ENCODE measurements at places on chromosomes 6 and 20.

- DNase-seq = no peak
Measured at GRCh38 chr6:39118921-39119320, 3.9 kb upstream of the SAYSD1 start.

GRCh38 chr6:13307508-13307995 is 20.8 kb downstream of the TBC1D7 start:
- no peak for DNase-seq

DNA sequence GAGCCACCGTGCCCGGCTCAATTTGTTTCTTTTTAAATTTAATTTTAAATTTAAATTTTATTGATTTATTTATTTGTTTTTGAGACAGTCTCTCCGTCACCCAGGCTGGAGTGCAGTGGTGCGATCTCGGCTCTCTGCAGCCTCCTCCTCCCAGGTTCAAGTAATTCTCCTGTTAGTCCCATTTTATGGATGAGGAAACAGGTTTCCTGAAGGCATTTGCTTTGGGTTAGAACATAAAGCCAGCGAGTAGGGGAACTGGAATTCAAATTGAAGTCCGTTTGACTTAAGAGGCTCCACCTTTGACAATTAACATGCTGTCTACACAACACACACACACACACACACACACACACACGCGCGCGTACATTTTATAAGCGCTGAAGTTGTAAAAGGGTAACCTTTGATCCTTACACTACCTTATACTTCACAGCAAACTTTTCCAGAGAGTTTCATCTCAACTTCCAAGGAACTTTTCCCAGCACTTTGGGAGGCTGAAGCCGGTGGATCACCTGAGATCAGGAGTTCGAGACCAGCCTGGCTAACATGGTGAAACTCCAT is 232.0 kb downstream of the BCAS1 start:
- DNase-seq = no peak

DNA sequence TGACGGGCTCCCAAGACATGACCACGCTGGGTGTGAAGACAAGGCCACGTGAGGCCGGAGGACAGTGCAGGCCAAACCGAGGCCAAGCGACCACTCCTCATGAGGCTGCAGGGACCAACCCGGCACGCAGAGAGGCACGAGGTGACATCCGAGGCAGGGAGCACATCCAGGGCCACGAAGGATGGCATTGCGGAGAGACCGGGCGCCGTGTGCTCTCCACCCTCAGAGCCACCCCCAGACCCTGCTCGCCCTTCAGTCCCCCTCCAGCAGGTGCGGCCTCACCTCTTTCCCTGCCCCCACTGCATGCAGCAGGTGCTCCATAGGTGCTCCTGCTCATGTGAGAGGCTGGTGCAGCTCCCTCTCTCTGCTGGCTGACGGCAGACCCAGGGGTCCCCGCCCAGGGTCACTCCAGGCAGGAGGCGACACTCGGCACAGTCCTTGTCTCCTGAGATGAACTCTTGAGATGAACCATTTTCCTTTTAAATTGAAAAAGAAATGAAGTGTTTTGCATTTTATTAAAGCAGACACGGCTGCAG is 33.8 kb upstream of the CHRNA4 start:
- no peak for DNase-seq

DNA sequence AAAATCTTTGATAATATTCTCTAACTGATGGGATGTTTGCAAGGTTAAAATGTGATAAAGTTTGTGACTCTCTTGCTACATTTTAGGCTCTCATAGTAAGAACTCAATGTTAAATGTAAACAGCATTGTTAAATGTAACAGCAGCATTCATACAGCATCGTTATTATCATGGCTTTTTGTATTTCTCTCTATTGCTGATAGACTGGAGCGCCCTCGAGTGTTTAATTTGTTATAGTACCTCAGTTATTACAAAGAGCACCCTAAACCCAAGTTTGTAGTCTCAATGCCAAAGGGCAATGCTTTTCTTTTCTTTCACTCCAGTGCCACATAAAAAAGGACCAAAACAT is 14.9 kb upstream of the TTPAL start:
- no peak for DNase-seq

GRCh38 chr6:73299151-73299971 is 36.4 kb upstream of the KHDC1 start:
- no peak for DNase-seq

DNA sequence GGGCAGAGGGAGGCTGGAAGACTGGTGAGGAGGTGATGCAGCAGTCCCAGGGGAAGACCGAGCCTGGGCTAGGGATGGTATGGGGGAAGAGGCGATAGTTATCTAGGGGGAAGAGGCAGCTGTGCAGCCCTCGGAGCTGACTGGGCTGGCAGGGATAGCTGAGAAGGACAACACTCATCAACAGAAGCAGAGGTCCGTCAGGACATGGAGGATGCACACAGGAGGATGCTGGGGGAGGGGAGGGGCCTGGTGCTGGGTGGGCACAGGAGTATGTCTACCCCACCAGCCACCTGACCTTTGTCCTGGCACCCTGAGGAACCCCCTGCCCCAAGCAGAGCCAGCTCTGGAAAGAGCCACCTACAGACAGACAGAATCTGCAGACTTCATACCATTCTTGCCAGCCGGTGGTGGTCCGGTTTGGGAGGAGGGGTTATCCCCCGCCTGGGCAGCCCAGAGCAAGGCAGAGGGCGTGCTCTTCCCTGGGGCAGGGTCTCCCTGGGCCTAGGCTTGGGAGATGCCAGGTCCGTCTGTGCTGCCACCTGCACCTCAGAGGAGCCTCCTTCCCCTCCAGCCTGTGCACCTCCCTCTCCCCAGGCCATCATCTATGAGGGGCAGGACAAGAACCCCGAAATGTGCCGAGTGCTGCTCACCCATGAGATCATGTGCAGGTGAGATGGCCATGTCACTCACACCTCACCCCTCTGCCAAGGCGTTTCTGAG is 14.9 kb downstream of the EBF4 start:
- DNase-seq = no peak

DNA sequence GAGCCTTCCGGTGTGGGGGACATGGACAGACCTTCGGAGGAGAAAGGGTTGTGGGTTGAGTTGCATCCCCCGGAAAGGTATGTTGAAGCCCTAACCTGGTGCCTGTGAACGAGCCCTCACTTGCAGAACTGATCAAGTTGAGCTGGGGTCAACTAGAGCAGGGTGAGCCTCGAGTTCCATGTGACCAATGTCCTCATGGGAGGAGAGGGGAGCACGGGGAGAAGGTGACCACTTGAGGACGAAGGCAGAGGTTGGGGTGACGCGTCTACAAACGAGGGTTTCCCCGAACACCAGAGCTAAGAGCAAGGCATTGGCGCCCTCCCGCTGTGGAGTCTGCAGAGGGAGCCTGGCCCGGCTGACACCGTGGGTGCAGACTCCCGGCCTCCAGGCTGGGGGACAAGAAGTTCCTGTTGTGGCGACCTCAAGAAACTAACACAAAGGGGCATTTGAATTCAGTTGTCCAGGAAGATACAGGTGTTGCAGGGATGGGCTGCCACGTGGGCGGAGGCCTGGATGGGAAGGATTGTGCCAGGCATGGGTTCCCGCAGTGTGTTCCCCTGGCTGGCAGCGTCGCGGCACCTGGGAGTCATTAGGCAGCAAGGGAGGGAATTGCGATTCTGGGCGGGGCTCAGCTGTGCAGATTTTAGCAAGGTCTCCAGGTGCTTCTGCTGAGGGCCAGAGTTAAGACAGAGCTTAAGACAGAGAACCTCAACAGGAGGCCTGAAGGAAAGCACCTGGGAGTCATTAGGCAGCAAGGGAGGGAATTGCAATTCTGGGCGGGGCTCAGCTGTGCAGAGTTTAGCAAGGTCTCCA is 20.4 kb upstream of the UNC93A start:
- no peak for DNase-seq

- DNase-seq = no peak
Measured at GRCh38 chr6:99745651-99746050, 139.0 kb downstream of the PRDM13 start.

- DNase-seq = no peak
Measured at GRCh38 chr6:73566954-73567591, 46.2 kb upstream of the EEF1A1 start.

DNA sequence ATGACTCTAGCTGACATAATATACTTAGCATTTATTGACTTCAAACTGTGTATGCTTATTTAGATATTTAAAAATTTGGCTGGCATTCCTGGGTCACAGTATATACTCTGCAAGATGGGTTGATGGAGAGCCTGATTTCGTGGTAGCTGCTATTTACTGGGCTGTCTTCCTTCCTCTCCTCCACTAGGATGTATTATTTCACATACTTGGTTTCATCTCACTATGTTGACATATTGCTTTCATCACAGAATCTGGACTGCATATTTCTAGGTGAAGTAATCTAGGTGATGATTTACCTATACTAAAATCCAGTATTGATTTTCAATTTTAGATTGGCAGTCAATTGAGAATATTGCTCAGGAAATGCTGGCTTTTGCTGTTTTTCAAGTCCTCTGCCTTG is 15.7 kb downstream of the AFDN start:
- DNase-seq = no peak

GRCh38 chr6:101528801-101529200 is 135.3 kb downstream of the GRIK2 start:
- no peak for DNase-seq

DNA sequence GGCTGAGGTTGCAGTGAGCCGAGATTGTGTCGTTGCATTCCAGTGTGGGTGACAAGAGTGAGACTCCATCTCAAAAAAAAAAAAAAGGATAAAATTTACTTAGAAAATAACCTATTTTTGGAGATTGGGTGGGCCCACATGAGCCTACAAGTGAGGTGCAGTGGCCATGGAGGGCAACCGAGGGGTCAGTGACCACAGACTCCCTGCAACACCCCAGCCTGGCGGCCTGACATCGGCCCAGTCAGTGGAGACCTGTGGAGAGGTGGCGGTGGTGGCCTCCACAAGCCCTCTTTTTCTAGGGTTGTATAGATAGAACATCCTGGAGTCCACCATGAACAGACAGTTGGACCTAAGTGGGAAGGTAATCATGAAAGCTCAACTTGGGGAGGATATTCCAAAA is 52.7 kb downstream of the BTBD9 start:
- no peak for DNase-seq

DNA sequence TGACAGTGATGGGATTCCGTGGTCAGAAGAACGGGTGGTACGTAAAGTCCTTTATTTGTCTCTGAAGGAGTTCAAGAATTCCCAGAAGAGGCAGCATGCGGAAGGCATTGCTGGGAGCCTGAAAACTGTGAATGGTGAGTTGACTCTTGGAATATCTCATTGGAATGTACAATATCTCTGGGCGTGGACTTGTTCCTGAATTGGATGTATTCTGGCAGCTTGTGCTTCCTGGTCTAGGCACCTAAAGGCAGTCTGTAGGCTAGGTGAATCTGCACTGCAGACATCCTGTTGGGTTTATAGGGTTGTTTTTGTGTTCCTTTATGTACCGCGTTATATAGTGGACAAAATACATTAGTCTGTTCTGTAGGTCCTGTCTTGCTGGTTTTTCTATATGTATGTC is 128.2 kb downstream of the JARID2 start:
- DNase-seq = no peak

DNA sequence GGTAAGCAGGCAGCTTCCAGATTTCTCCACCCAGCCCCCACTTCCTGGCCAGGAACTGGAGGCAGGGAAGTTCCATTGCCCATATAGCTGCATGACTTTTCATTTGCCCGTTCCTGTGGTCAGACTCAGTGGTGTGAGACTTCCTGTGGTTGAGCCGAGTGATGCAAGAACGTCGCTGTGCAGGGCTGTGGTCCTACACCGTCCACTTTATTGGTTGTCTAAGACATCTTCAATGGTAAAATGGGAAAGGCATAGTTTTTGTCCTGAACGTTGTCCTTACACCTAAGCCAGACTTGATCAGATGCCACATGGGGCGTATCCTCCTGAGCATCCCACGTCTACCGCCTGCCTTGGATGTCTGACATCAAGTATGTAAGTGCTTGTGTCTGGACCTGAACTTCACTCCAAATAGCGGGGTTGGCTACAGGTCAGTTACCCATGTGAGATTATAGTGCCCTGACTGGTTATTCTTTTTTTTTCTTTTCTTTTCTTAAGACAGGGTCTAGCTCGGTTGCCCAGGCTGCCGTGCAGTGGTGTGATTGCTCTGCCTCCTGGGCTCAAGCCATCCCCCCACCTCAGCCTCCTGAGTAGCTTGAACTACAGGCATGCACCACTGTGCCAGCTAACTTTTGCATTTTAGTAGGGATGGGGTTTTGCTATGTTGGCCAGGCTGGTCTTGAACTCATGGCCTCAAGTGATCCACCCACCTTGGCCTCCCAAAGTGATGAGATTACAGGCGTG is 25.9 kb upstream of the GTSF1L start:
- DNase-seq = no peak

DNA sequence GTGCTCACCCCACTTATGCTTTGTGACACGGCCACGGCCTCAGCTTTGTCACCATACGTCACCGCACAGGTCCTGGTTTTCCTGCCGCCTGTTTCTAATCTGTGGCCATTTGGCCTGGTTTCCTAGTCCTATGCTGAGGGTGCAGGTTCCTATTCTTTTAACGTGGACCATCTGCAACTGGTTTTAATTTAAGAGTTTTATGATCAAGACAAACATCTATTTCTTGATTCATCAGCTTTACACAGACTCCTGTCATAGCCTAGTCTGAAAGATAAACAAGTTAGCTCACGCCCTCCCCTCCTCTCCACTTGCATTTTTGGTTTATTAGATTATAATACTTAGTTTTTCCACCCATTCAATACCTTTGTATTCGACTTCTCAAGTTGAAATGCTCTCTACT is 97.5 kb upstream of the RPS6KA2 start:
- no peak for DNase-seq

GRCh38 chr6:167703347-167703746 is 123.4 kb upstream of the AFDN start:
- DNase-seq = no peak

DNA sequence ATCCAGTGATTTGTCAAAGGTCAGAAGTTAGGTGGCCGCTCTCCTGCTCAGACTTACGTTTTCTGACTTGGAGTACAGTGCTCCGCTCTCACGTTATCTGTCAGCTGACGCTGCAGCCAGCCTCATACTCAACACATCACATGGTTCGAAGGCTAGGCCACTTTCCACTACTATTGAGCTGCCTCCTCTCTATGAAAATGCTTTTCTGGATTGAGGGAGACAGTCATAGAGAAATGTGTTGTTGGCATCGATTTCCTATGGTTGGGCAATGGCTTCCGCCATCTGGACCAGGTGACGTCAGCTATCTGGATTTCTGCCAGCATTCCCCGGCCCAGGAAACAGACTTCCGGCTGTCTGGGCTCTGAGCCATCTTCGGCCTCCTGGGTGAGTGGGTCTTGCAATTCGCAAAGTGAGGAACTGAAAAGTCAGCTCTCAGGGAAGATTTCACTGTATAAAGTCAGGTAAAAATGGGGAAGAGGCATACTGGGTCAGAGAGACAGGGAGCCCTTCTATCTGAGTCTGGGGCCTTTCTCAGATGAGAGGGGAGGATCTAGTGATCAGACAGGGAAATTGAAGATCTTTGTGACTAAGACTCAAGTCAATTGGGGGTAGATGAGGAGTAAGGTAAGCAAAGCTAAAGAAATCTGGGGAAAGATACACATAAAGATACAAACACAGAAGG is 37.5 kb upstream of the IER3 start:
- peak; percentile 57 for DNase-seq

- no peak for DNase-seq
Measured at GRCh38 chr6:106070636-106071035, 15.5 kb upstream of the PRDM1 start.
